GM13977 (cell line): ENCODE measurements at places on chromosomes 12 and 14.

GRCh38 chr14:73787486-73788316, 63.9 kb upstream of the PTGR2 start:
- peak; percentile 60 for DNase-seq

- DNase-seq = no peak
Measured at GRCh38 chr14:87450193-87450592, 542.8 kb downstream of the GALC start.

DNA sequence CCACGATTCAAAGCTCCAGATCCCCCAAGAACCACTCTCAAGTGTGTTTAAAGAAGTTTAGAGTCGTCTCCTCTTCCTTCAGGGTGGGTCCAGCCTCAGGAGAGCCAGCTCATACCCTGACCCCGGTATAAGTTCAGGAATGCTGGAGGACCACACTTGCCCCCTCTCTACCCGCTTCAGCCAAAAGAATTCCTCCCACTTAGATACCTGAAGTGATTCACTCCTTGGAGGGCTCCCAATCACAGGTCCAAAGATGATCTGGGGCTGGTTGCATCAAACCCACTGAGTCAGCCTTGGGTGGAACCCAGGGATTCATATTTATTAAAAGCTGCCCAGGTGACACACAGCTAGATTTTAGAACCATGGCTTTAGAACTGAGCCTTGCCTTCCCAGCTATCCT, 133.5 kb upstream of the PARP11 start:
- DNase-seq = no peak

- no peak for DNase-seq
Measured at GRCh38 chr14:85788470-85789233, 258.7 kb downstream of the FLRT2 start.

- DNase-seq = no peak
Measured at GRCh38 chr12:43066471-43066870, 476.9 kb upstream of the PRICKLE1 start.

GRCh38 chr14:39372656-39373055, 59.6 kb downstream of the FBXO33 start:
- DNase-seq = no peak

GRCh38 chr12:130041983-130042812, 120.1 kb upstream of the FZD10 start:
- peak; percentile 48 for DNase-seq

DNA sequence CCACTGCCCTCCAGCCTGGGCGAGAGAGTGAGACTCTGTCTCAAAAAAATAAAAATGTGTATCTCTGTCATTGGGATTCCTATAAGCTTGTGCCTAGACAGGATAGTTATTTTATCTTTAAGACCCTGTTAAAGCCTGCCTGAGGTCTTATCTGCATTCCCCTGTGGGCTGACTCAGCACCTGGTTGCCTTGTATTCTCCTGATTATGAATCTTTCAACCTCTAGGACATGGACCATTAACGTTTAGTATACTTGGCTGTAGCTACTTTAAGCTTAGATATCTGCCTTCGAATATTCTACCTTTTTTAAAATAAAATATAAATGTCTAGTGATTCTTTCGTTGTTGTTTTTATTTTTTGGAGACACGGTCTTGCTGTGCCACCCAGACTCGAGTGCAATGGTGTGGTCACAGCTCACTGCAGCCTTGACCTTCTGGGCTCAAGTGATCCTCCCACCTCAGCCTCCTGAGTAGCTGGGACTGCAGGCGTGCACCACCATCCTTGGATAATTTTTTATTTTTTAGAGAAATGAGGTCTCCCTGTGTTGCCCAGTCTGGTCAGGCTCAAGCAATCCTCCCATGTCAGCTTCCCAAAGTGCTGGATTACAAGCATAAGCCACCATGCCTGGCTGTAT, 41.3 kb downstream of the RESF1 start:
- DNase-seq = no peak

DNA sequence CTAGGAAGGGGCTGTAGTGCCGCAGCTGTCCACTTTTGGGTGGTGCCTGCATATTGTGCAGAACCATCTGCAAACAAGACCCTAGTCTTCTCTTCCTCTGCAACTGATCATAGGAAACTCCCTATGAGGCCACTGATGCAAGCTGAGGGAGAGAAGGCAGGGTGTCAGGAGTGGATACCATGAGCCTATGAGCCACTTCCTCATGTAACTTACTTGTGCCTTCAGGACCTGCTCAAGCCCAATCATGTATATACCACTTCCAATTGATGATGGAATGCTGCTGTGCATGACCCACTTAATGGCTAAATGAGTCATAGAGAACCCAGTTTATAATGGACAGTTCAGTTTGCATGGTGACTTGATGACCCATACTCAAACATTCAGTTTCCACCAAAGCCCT, 107.9 kb downstream of the ALG10B start:
- no peak for DNase-seq

GRCh38 chr14:95547626-95548327, 12.9 kb downstream of the GLRX5 start:
- DNase-seq = no peak

DNA sequence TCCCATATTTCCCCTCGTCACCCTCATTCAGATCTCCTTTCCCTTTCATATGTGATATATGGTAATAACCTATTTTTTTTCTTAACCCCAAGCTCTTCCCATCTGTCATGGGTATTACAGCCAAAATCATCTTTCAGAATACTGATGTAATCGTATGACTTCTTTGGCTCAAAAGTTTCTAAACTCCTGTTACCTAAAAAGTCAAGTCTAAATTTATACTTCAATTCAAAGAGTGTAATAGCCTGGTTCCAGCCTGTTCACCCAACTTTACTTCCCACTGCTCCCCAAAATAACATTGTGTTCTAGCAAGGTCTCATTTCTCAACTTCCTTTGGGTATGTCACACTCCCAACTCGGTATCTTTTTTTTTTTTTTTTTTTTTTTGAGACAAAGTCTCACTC, 48.5 kb downstream of the TBK1 start:
- no peak for DNase-seq

GRCh38 chr14:104730487-104730886, 6.5 kb downstream of the ADSS1 start:
- DNase-seq = no peak

GRCh38 chr14:105094193-105094907, 29.1 kb upstream of the GPR132 start:
- no peak for DNase-seq

DNA sequence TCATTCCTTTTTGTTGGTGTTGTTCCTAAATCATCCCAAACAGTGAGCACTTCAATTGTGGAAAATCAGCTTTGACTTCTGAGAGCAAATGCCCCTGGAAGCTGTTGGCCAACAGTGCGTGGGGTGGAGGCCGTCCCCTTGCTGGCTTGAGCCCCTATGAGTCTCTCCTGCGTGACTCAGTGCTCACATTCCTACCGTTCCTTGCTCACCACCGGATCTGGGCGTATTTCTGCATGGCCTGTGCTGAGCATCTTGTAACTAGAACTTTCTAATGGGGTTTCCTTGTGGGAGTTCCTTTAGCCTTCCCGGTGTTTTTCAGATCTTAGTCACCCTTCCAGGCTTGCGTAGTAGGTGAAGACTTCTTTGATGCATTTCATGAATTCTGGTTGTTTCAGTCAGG, 14.7 kb downstream of the SERPINA1 start:
- DNase-seq = no peak

DNA sequence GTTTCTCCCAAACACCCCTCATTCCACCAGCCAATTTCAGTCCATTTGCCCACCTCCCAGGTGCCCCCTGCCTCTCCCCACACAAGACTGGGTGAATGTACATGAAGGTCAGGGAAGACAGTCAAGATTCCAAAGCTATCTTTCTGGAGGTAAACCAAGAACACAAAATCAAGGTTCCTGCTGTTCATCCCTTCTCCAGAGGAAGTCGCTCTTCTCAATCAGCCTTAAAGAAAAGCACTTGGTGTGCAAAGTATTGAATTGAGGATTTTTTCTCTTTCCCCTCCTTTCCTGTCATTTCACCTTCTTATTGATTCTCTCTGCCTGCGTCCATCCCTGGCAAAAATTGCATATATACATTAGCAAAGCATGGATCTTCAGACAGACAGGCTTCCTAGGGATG, 4.5 kb downstream of the GRIN2B start:
- DNase-seq = no peak

DNA sequence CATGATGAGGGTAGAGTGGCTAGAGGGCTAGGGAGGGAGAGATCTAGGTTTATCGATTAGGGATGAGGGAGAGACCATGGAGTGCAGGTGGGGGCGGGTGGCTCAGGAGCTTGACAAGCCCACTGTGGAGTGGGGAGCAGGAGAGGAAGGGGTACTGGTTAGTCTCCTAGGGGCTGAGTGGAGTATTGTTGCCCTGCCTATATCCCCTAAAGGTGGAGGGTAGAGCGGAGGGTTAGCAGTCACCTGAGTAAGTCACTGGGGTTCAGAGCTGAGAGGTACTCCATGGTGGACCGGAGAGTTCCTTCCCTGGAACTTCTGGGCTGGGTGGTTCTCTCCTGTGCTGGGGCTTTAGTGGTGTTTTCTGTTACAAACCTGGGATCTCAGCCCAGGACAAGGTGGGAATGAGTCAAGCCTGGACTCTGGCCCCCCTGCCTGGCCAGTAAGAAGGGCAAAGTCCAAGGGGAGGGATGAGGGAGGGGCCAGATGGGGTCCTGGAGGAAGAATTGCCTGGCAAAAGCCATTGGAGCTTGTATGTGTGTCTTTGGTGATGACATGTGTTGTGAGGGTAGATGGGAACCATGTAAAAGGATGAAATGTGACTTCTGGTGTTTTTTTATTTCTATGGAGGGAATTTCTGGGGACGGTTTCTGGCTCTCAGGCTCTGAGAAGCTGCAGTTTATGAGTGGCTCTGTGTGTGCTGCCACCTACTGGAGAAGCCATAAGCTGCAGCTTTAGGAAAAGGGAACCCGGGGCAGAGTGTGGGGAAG, at the start of gene CIDEB:
Gene CIDEB (minus strand): TSS at position 403 of the 767 bp plus-strand sequence. CDS start 119 bp downstream, at position 284.
- peak; percentile 79 for DNase-seq

DNA sequence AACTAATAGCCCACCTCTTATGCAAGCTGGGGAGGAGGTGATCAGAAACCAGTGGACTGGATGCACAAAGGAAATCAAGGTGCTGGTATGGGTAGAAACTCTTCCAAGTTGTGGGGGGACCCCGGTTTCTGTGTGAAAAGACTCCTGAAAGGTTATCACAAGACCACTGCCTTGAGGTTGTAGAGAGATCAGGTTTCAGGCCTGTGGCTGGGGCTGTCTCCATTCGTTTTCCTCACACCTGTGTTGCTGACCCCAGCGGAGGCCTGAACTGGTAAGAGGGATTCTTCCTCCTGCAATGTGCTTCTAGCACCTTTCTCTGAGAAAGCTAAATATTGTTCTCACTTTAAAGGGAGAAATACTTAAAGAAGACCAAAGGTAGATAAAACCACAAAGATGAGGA, 9.3 kb upstream of the OR4K5 start:
- DNase-seq = no peak

DNA sequence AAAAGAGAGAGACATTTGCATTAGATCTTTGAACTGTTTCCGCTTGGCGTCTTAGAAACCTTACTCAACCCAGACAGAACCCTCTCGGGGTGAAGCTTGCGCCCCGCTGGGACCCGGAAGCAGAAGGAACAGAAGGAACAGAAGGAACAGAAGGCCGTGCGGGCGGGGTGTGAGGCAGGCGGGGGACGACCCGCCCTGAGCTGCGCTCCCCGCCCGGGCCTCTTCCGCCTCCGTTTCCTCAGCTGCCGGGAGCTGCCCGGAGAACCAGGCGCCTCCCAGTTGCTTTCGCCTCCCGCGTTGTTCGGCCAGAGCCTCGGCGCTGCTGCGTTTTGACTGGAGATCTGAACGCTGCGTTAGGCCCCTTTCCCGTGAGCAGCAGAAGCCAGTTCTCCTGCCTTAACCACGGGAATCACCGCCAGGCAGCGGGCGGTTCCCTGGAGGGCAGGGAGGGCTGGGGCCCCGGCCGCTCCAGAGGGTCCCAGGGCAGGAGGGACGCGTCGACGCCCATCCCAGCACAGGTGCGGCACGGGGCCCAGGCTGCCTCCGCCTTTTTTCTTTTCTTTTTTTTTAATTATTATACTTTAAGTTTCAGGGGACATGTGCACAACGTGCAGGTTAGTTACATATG, 19.3 kb upstream of the MMP17 start:
- DNase-seq = peak; percentile 89

DNA sequence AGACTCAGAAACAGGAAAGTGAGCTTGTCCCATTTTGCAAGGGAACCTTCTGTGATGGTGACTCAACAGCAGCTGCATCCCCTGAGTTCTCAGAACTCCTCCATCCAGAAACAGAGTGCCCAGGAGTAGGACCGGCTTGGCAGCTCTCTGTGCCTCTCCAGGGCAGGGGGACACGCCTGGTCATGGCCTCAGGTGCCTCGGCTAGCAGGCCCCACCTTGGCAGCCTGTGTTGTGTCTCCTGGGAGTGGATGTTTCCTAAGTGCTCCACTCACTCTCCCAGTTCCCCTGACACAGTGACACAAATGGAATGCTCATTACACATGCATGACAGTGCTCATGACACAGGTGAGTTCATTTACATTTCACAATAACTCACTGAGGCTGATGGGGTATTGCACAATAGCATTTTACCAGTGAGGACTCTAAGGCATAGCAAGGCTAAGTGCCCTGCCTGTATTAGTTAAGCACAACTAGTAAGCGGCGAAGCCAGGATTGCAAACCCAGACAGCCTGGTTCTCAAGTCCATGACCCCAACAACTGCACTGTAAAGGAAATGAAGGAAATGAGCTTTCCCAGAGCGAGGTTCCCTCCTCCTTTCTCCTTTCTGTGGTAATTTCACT, 47.4 kb downstream of the CALM1 start:
- DNase-seq = no peak

DNA sequence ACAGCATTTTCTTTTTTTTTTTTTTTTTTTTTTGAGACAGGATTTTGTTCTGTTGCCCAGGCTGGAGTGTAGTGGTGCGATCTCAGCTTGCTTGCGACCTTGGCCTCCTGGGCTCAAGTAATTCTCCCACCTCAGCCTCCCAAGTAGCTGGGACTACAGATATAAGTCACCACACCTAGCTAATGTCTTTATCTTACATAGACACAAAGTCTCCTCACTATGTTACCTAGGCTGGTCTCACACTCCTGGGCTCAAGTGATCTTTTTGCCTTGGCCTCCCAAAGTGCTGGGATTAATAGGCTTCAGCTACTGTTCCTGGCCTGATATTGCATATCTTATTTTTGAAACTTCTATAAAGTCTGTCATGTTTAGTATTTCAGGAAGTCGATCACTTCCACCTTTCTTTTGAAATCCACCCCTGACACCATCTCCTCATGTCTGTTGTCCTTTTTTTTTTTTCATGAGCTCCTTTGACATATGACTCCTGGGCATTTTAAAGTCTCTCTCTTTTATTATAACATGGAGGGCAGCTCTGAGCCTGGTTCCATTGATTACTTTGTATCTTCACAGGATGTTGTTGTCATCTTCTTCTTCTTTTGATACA, 5.9 kb upstream of the A2ML1 start:
- no peak for DNase-seq

- no peak for DNase-seq
Measured at GRCh38 chr12:89064151-89064550, 288.1 kb downstream of the DUSP6 start.

GRCh38 chr12:8562310-8562709, 21.6 kb upstream of the CLEC4E start:
- no peak for DNase-seq

GRCh38 chr14:98015921-98016320, 1218.7 kb downstream of the VRK1 start:
- no peak for DNase-seq

GRCh38 chr14:100982762-100983161, 79.2 kb upstream of the RTL1 start:
- no peak for DNase-seq

- no peak for DNase-seq
Measured at GRCh38 chr12:104620837-104621531, 164.2 kb downstream of the CHST11 start.
